Right cardiac atrium (tissue), 5 donors: ENCODE measurements at places on chromosomes 16 and 17. TPM values are rescaled to one million over a fixed set of nuclear protein-coding genes. Genes with fewer than 3 reads are reported as not detected.

Gene SDK2
- total RNA-seq = 2.0 TPM

Gene LDHD
- 55.9 TPM for total RNA-seq

Gene KRTAP1-1
- total RNA-seq = not detected

Gene CIAPIN1
- 52.1 TPM for total RNA-seq

Gene CBX2
- total RNA-seq = 1.5 TPM

Gene PSME3
- total RNA-seq = 64.5 TPM

Gene ITGA2B
- 7.5 TPM for total RNA-seq

Gene CBX8
- 6.3 TPM for total RNA-seq

Gene CLN3
- total RNA-seq = 10.8 TPM

- no peak for DNase-seq
Measured at GRCh38 chr16:10614685-10615084, 34.3 kb upstream of the EMP2 start.

GRCh38 chr16:1214719-1215118 is 10.3 kb downstream of the TPSG1 start:
- DNase-seq = no peak

GRCh38 chr16:6132121-6132520 is 1034.5 kb upstream of the EEF2KMT start:
- DNase-seq = no peak

DNA sequence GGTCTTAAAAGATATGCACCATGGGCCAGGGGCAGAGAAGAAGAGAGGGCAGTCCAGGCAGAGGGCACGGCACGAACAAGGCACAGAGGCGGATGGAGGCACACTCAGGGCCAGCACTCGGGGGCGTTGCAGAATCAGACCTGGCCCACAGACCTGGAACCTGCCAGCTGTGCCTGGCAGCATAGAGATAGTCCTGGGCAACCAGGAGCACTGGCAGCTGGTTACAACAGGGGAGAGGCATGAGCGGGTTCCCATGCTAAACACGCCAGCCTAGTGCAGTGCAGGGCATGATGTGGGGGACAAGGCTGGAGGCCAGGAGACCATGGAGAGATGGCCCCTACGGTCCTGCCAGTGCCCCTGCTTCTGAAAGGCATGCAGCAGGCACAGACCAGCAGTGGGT is 56.9 kb upstream of the RBFOX3 start:
- no peak for DNase-seq

- no peak for DNase-seq
Measured at GRCh38 chr17:63525190-63525946, 2.2 kb downstream of the KCNH6 start.

GRCh38 chr16:87483481-87483880 is 9.3 kb downstream of the ZCCHC14 start:
- no peak for DNase-seq

GRCh38 chr17:10060526-10060925 is 137.9 kb downstream of the GAS7 start:
- DNase-seq = no peak

DNA sequence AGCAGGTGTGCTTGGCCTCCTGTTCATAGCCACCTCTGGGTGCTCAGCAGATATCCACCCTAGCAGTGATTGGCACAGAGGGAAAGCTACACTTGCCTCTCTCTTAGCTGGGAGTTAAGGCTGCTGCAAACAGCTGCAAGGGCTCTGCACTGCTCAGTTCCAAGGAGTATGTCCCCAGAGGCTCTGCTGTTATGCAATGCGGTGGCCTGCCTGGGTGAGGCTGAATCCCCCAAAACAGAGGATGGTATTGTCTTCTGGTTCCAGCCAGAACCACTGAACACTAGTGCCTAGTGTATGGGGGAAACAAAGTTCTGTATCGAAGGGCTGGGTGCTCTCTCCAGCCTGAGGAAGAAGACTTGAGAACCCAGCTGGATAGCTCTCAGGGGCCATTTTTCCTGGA is 16.8 kb downstream of the TMEM94 start:
- DNase-seq = peak; percentile 76

GRCh38 chr16:86285938-86286921 is 224.1 kb upstream of the FOXF1 start:
- DNase-seq = no peak

GRCh38 chr16:49462362-49462988 is 88.9 kb downstream of the C16orf78 start:
- no peak for DNase-seq

DNA sequence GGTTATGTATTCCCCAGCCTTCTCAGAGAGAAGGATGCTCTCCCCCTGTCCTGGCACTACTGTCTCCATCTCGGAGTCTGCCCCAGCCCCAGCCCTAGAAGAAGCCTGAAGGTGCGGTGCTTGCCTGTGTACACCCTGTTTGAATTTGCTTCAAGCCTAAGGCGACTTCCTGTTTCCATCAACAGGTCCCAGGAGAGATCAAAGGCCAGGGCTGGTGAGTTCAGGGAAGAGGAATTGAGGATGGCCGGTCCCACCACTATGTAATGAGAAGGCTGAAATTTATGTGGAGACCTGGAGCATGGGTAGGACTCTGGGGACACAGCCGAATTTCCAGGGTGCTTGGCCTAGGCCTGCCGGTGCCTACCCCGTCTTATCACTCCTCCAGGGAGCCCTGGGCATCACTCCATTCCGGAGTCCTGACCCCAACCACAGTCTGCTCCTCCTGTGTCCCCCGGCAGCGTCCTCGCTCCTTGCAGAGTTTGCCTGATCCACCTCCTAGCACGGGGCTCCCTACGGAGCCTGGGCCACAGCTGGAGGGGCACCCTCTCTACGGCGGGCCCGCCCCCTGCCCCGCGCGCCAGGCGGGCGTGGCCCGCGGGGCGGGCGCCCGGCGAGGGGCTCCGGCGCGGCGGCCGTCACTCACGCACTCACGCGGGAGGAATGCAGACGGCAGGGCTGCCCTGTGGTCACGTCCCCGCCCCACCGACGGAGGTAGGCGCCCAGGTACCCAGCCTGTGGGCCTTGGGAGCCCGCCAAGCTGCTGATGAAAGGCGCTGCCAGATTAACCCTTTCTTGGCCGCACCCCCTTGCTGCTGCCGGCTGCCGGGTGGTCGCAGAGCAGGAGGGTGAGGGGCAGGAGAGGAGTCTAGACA is 53.8 kb upstream of the TAC4 start:
- DNase-seq = no peak

- DNase-seq = no peak
Measured at GRCh38 chr16:21281698-21282389, 3.8 kb upstream of the CRYM start.

DNA sequence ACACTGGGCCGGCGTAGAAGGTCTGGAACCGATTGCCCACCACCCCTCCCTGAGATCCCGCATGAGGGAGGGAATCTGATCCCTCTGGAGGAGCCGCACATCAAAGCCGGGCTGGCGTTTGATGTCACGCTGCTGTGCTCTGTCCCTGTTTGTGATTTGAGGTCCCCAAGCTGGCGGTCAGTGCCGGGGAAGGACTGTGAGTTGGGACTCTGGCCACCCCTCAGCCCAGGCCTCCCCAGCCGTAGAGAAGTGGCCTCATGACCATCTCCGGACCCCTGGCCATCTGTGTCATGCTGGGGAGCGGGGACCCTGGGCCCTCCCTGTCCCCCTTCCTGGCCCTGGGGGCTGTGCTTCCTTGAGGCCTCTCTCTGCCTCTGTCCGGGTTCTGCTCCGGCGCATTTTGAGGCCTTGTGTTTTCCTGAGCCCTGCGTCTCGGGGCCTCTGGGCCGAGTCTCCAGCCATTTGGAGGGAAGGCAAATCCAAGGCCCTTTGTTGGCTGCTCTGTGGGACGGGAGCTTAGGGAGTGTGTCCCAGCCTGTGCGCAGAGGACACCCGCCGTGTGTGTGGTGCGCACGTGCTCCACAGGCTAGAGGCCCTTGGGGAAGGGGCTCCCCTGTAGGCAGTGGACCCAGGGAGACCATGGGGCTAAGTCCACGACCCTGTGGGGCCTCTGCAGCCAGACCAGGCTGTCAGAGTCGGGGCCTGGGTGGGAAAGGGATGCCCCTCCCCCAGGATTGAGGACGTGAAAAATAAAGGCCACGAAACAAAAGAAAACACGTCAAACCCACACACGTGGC is 15.1 kb downstream of the ASPSCR1 start:
- no peak for DNase-seq

- DNase-seq = peak; percentile 47
Measured at GRCh38 chr17:44353672-44354331, 8.7 kb downstream of the GRN start.

DNA sequence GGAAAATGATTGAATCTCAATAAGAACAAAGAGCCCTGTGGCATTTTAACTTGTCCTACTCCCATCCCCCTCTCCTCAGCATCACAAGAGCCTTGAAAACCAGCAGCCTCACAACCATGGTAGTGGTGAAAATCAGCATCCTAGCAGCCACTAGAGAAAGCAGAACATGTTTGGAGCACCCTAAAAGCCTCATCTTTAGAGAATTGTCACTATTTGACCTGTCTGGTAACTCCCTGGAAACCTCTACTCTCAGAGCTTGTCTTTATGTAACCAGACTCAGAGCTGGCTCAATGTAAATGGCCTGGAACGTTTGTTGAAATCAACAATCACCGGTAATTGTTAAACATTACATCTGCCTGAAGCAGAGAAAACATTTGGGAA is 70.8 kb downstream of the MMD start:
- DNase-seq = no peak

GRCh38 chr17:58679263-58680037 is 12.4 kb downstream of the TEX14 start:
- DNase-seq = no peak

DNA sequence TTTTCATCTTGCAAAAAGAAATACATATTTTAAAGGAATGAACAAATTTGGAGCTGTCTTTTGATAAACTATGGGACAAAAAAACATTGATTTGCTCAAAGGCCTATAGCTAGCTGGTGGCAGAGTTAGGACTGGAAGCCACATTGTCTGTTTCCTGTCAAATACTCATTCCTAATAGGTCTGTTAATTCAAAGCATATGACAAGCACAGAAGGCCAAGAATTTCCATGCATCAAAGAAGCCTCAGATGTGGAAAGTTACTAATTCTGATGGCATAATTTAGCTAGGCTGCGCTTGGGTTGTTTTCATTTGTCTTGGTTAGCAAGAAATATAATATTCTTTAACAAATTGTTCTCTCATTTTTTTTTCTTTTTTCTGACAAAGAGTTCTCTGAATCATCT is 98.0 kb downstream of the CDK5R1 start:
- no peak for DNase-seq

DNA sequence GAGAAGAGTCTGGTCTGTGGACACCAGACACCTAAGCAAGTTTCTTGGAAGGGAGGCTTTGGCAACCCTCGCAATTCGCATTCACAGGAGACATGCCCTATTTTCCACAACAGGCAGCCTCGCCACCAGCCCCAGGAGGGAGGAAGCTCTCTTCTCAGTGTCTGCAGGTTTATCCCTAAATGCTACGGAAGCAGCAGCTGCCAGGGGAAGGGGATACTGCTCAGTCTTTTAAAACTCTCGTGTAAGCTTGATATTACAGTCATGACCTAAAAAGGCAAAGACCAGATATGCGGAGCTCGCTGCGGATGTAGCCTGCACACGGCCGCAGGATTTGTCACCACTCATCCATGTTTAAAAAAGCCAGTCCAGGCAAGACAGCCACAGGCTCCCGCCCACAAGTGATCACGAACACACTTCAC is 159.2 kb upstream of the RPH3AL start:
- DNase-seq = no peak

DNA sequence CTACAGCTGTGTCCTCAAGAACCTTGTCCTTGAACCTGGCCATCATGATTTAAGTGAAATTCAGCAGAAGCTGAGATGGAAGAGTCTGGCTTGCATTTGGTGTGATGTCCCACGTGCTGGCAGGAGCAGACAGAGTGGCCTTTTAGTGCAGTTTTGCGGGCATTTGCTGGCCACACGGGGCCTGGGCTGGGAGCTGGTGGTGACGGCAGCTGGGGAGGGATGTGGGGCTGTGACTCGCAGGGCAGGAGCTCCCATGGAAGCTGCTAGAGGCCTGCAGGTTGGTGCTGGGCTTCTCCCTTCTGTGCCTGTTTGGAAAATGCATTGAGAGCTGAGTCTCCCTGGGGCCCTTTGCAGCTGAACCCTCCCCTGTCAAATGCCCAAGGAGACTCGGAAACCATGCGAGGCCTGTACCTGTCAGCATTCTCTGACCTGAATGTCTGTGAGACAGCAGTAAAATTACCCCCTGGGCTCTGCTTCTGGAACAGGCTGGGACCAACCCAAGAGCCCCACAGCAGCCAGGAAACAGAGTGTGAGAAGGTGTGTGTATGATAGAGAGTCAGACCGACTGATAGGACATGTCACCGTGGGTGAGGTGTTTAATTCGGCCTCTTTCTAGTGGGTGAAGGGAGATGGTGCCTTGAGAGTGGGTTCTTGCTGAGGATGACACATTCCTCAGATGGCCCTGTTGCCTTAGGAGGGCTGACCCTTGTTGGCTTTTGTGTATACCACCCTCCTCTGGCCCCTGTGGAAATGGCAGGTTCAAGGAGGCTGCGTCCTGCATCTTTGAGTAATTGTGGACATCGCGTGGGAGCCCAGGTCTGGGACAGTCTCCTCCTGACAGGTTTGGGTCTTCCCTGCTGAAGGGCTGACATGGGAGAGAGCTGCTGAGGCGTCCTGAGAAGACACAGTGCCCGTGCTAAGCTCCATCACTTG is 145.5 kb downstream of the MSI2 start:
- no peak for DNase-seq
